ENCODE measurements at places on chromosomes 11 and 22. TPM values are rescaled to one million over a fixed set of nuclear protein-coding genes. Genes with fewer than 3 reads are reported as not detected.

The KRTAP5-8 gene
- 2.5 TPM for total RNA-seq

The DEFB131B gene
- total RNA-seq = not detected

The LIF gene
- 1.9 TPM for total RNA-seq

The SYTL2 gene
- total RNA-seq = 40.4 TPM

The OR56B4 gene
- total RNA-seq = not detected

The KIRREL3 gene
- 2.1 TPM for total RNA-seq

DNA sequence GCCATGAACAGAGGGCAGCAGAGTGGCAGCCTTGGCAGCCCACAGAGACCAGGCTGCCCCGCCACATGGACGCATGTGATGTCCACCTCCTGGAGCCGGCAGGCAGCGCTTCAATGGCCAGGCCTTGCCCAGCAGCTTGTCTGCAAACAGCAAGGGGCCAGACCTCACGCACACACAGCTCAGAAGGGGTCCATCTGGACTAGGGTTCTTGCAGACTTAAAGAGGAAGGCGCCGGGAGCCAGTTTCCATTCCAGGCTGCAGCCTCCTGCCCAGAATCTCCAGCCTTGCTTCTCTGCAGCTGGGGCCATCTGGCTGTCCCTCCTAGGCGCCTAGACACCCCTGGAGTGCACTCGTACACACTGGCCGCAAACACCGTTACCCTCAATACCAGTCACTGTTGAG is 91.9 kb upstream of the TMEM45B start:
- DNase-seq = no peak

GRCh38 chr11:134478176-134478575 is 66.1 kb upstream of the B3GAT1 start:
- no peak for DNase-seq

DNA sequence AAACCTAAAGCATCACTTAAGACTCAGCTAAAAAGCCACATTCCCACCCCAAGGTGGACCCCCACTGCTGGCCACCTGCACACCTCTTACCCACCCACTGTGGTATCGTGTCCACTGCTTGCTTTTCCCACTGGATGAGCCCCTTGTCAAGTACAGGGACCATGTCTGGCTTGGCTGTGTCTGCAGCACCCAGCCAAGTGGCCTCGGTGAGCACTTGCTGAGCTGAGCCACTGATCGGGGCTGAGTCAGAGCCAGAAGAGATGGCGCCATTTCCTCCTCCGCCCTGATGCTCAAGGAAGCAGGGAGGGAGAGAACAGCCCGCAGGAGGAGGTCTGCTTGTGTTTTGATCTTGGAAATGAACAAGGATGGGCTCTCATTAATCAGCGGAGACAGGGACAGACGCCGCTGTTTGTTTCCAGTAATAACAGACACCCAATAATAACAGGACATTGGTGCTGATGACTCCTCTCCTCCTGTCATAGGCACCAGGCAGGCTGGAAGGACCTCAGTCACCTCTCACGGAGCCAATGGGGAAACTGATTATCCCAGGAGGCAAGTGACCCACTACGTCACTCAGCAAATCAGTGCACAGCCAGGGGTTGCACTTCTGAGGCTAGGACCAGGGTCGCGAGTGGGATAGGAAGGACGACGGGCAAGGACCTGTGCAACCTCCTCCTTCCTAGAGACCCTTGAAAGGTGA is 85.2 kb upstream of the RTL6 start:
- no peak for DNase-seq

DNA sequence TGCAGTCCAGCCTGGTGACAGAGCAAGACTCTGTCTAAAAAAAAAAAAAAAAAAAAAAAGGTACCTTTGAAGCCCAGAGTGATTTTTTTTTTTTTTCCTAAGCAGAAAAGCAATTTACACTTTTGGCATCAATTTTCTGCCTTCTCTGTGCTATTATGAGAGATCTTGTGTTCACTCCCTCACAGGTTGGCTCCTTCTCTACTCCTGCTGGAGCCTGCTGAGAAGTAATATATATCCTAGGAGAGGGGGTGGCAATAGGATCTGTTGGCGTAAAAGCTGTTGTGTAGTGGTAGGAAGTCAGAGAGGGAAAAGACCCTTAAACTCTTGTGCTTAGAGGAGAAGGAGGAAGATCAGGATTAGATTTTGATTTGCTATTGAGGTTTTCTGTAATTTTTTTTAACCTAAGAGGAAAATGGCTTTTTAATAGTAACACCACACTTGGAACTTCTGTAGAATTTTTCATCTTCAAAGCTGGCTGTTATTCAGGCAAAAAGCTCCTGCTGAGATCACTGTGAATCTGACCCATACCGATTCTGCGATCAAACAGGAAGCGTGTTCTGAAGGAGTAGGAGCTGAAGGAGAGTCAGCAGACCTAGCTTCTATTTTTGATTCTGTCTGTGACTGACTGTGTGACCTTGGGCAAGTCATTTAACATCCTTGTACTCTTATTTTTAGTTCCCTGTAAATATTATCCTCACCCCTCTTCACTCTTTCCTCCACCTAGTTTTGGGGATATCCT is 77.7 kb downstream of the TRIM44 start:
- DNase-seq = no peak

- no peak for DNase-seq
Observed at GRCh38 chr22:17303840-17304779, 65.2 kb upstream of the CECR2 start.

GRCh38 chr11:121244884-121245283 is 47.7 kb upstream of the SC5D start:
- no peak for DNase-seq

DNA sequence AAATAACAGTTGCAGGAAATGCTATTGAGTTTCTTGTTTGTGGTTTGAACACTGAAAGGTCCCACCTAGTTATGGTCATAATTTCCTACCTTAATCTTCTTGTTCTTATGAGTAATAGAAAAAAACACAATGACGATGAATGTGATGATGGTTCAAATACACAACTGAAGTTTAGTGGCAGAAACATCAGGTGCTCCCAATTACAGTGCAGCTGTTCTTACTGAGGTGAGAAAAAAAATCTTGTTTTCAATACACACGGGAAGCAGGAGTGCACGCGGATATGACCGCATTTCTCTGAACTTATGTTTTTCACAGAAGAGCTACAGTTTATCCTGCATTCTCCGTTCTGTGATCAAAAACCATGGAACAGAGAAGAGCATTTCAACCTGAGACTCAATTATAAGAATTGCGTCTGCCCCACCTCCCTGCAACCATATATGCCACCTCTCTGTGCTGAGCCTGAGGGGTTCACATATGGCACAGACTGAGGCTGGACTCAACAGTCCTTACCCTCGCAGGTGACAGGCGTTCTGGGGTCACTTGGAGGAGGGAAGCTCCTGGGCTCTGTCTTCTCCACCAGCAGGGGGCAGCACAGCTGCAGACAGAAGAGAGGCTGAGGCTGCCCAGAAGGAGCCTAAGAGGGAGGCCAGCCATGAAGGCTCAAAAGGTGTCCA is 99.7 kb upstream of the IGLL5 start:
- no peak for DNase-seq

- no peak for DNase-seq
Observed at GRCh38 chr22:29658176-29658575, 54.7 kb downstream of the NF2 start.

- DNase-seq = no peak
Observed at GRCh38 chr22:39690881-39691605, 120.5 kb downstream of the CACNA1I start.

Data from skin of body (tissue), 3 donors.